Liver (tissue), 10 donors: ENCODE measurements at places on chromosomes 1 and 21. TPM values are rescaled to one million over a fixed set of nuclear protein-coding genes. Genes with fewer than 3 reads are reported as not detected.

RASSF5 gene
- total RNA-seq: 10.0 TPM

STYXL2 gene
- 0.28 TPM for total RNA-seq

CMPK1 gene
- 146 TPM for total RNA-seq

GRCh38 chr1:47186267-47187185 is 3.3 kb downstream of the PDZK1IP1 start:
- DNase-seq: no peak

- DNase-seq: peak; percentile 60
Measured at GRCh38 chr1:192986110-192986747, 72.9 kb downstream of the UCHL5 start.

- DNase-seq: no peak
Measured at GRCh38 chr1:59020151-59020997, 236.5 kb upstream of the JUN start.

- no peak for DNase-seq
Measured at GRCh38 chr1:227449741-227450441, 113.5 kb upstream of the ZNF678 start.

GRCh38 chr1:151823175-151823574 is 8.4 kb downstream of the RORC start:
- no peak for DNase-seq

KRTAP21-2 gene
- total RNA-seq: not detected

- no peak for DNase-seq
Measured at GRCh38 chr1:220527279-220527907, 543 bp upstream of the MARK1 start.

DNA sequence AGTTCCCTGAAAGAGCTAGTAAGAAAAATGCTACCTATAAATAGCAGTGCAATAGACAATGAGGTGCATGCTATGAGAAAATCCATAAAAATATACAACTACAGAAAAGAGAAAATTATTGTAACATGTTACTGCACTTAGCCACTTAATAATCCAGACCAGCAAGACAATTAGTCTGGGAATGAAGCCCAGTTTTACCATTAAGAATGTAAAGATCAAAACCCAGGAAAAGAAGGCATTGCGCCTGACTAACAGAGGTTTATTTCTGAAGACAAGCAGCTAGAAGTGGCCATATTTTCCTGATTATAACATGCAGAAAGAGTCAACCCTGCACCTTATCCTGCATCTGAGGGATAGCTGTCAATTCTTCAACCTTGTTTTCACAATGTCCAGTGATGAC is 276.4 kb upstream of the PRMT6 start:
- no peak for DNase-seq
